ENCODE measurements at places on chromosomes 2 and 18. TPM values are rescaled to one million over a fixed set of nuclear protein-coding genes. Genes with fewer than 3 reads are reported as not detected.

DNAJC27 gene
- total RNA-seq: 5.5 TPM

CKAP2L gene
- total RNA-seq: 42.1 TPM

GPR155 gene
- 9.5 TPM for total RNA-seq

HOXD11 gene
- not detected for total RNA-seq

GCG gene
- total RNA-seq: not detected

TMEM198 gene
- total RNA-seq: 4.4 TPM

LYG1 gene
- 0.29 TPM for total RNA-seq

RNF149 gene
- total RNA-seq: 46.9 TPM

IL1R2 gene
- 36.2 TPM for total RNA-seq

MALL gene
- 0.17 TPM for total RNA-seq

EVX2 gene
- total RNA-seq: not detected

CNRIP1 gene
- total RNA-seq: not detected

PREB gene
- total RNA-seq: 65.4 TPM

CHRND gene
- not detected for total RNA-seq

ST6GAL2 gene
- total RNA-seq: not detected

SCN7A gene
- not detected for total RNA-seq

RAD51AP2 gene
- total RNA-seq: not detected

CDKL4 gene
- 0.14 TPM for total RNA-seq

DARS1 gene
- total RNA-seq: 218 TPM

ASXL2 gene
- total RNA-seq: 38.7 TPM

DUSP19 gene
- 2.7 TPM for total RNA-seq

KDSR gene
- 72.8 TPM for total RNA-seq

ECEL1 gene
- total RNA-seq: not detected

IL36G gene
- total RNA-seq: not detected

PRKAG3 gene
- total RNA-seq: not detected

REG3G gene
- not detected for total RNA-seq

PHLPP1 gene
- total RNA-seq: 8.7 TPM

FSIP2 gene
- total RNA-seq: 0.10 TPM

CXCR1 gene
- not detected for total RNA-seq

CD8A gene
- total RNA-seq: 2.7 TPM

IGFBP2 gene
- 1.4 TPM for total RNA-seq

Data from activated CD4-positive, alpha-beta memory T cell treated with anti-CD3 and anti-CD28 coated beads for 36 hours (primary cell).